Astrocyte (in vitro differentiated cells and primary cell): ENCODE measurements at places on chromosomes 12 and 14. TPM values are rescaled to one million over a fixed set of nuclear protein-coding genes. Genes with fewer than 3 reads are reported as not detected.
A peak's percentile ranks its signal among the peaks of the same experiment; 100 is the strongest.

DNA sequence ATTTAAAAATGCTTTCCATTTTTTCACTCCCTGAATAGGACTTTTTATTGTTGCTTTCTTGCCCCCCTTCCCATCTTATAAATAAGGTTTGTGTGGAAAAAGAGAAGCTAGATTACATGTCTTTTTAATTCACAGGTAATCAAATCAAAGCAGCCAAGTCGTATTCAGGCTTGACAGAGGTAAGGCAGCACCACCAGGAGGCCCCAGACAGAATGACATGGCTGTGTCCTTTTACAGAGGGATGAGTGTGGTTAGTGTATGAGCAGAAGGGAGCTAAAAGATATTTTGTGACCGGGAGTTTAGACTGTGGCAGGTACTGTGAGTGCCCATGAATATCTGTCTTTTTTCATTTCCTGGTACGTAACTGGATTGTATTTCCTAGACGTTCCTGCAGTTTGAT is 596.1 kb downstream of the ETNK1 start:
- no peaks in the 10 kb centered on the region for H3K4me1 ChIP-seq
- H3K27ac ChIP-seq: no peak overlapping the region
- no peaks in the 10 kb centered on the region for H3K36me3 ChIP-seq
- DNase-seq: no peak
- H3K27me3 ChIP-seq: no peaks in the 10 kb centered on the region

GRCh38 chr12:67747869-67748742 is 99.6 kb downstream of the DYRK2 start:
- H3K4me1 ChIP-seq: peaks cover 17% of the 10 kb centered on the region
- H3K4me3 ChIP-seq: no peak overlapping the region
- no peaks in the 10 kb centered on the region for H3K27me3 ChIP-seq

CPNE6 gene
- total RNA-seq: not detected in 2 replicates

DNA sequence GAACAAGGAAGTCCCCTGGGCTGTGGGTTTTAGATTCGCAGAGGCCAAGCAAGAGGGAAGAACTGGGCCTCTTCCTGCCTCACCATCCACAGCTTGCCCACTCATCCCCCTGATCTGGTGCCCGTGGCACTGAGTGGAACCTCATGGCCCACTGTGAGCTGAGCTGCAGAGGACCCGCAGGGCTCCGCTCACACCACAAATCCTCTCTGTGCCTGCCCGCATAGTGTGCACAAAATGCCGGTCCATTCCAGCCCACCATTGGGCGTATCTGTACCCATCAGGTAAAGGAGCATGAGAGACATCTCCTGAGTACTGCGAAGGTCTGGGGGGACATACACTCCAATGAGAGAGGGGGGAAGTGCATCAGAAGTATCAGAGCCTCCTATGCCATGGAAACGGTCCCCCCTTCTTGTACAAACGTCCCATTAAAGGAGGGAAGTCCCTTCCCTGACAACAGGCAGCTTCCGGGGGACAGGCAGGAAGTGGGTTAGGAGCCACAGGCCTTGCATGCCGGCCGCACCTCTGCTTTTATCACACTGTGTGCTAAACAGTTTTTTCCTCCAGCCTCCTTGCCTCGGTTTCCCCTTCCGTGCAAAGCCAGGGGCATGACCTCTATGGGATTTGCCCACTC is 309.4 kb upstream of the DIO3 start:
- no peaks in the 10 kb centered on the region for H3K4me1 ChIP-seq
- H3K27ac ChIP-seq: no peak overlapping the region
- DNase-seq: no peak
- no peak overlapping the region for H3K4me3 ChIP-seq

DNA sequence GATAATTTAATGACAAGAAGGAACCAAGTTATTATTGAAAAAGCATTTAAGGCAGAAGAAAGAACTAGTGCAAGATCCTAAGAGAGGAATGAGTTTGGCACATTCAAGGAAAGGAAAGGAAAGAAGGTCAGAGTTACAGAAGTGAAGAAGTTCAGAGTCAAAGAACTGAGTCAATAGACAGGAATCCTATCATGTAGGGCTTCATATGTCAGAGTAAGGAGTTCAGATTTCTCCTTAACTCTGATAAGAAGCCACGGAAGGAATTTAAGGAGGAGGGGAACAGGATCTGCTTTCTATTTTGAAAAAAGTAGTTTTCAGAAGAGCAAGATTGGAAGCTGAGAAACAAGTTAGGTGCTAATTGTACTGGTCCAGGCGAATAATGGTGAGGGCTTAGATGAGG is 223.1 kb upstream of the FOXN3 start:
- no peaks in the 10 kb centered on the region for H3K27me3 ChIP-seq
- no peak overlapping the region for H3K4me3 ChIP-seq
- no peaks in the 10 kb centered on the region for H3K4me1 ChIP-seq
- DNase-seq: peak; percentile 69
- no peak overlapping the region for H3K27ac ChIP-seq
- no peaks in the 10 kb centered on the region for H3K36me3 ChIP-seq

GRCh38 chr14:85811340-85811739 is 281.4 kb downstream of the FLRT2 start:
- H3K27me3 ChIP-seq: no peaks in the 10 kb centered on the region
- no peak overlapping the region for H3K4me3 ChIP-seq
- H3K27ac ChIP-seq: no peak overlapping the region

GRCh38 chr12:131636940-131637750 is 73.7 kb upstream of the SFSWAP start:
- no peaks in the 10 kb centered on the region for H3K4me1 ChIP-seq
- H3K36me3 ChIP-seq: no peaks in the 10 kb centered on the region
- H3K4me3 ChIP-seq: no peak overlapping the region
- no peak for DNase-seq
- H3K27ac ChIP-seq: no peak overlapping the region

DNA sequence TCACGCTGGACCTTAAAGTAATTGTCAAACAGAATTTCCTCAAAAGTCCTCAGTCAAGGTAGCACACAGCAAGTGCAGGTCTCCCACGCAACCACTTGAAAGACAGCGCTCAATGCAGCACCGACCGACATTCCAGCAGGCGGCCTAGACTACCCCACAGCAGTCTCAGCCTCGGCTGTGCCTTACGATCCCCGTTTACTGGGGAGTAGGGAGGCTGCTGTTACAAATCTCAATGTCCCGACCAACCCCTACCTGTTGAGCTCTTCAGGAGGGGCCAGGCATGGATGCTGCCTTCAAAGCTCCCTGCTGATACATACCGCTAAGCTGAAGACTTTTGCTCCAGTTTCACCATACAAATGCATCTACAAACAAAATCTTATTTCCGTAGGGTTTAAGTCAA is 21.8 kb downstream of the VPS37B start:
- H3K27ac ChIP-seq: no peak overlapping the region
- H3K27me3 ChIP-seq: no peaks in the 10 kb centered on the region
- peaks cover 8% of the 10 kb centered on the region for H3K36me3 ChIP-seq
- H3K4me1 ChIP-seq: peaks cover 39% of the 10 kb centered on the region
- H3K4me3 ChIP-seq: no peak overlapping the region

- peaks cover 16% of the 10 kb centered on the region for H3K27me3 ChIP-seq
- no peaks in the 10 kb centered on the region for H3K36me3 ChIP-seq
- H3K4me1 ChIP-seq: no peaks in the 10 kb centered on the region
- no peak overlapping the region for H3K27ac ChIP-seq
- H3K4me3 ChIP-seq: no peak overlapping the region
Observed at GRCh38 chr14:74389980-74390379, 36.0 kb downstream of the SYNDIG1L start.

DNA sequence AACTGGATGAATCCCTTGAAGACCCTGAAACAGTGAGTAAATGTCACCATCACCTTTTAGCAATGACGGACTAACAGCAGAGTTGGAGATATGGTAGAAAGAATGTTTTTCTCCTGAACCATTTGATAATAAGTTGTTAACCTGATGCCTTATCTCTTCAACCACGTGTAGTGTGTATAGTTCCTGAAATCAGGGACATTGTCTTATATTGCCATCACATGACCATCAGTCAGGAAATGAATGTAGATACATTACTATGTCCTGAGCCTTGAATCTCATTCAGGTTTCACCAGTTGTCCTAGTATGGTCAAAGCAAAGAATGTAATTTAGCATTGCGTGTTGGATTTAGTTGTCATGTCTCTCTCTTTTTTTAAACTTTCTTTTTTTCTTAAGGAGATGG is 15.7 kb downstream of the ATP6V0A2 start:
- DNase-seq: no peak
- no peaks in the 10 kb centered on the region for H3K27me3 ChIP-seq
- H3K4me3 ChIP-seq: no peak overlapping the region
- H3K4me1 ChIP-seq: no peaks in the 10 kb centered on the region
- peaks cover 25% of the 10 kb centered on the region for H3K36me3 ChIP-seq

GRCh38 chr12:88958946-88959345 is 378.7 kb upstream of the KITLG start:
- no peaks in the 10 kb centered on the region for H3K27me3 ChIP-seq
- peaks cover 6% of the 10 kb centered on the region for H3K4me1 ChIP-seq
- no peak overlapping the region for H3K27ac ChIP-seq
- H3K4me3 ChIP-seq: no peak overlapping the region
- no peaks in the 10 kb centered on the region for H3K36me3 ChIP-seq

DNA sequence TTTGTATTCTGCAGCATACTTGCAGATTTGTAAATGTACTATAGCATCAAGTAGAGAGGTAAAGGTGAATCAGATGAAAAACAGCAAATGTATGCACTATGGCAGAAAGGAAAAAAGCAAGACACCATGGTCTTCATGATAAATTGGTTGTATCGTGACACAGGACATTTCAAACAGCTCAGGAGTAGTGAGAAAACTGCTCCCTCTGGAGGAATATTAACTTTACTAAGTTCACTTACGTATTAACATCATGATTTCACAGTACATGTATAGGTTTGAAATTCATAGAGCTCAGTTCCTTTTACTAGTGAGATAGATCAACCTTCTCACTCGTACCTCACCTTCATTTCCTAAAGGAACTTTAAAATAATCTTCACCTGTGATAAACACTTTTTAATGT is 6.5 kb downstream of the MBIP start:
- no peak overlapping the region for H3K4me3 ChIP-seq
- no peaks in the 10 kb centered on the region for H3K27me3 ChIP-seq
- H3K4me1 ChIP-seq: peaks cover 10% of the 10 kb centered on the region
- H3K36me3 ChIP-seq: peaks cover 17% of the 10 kb centered on the region
- no peak for DNase-seq

DNA sequence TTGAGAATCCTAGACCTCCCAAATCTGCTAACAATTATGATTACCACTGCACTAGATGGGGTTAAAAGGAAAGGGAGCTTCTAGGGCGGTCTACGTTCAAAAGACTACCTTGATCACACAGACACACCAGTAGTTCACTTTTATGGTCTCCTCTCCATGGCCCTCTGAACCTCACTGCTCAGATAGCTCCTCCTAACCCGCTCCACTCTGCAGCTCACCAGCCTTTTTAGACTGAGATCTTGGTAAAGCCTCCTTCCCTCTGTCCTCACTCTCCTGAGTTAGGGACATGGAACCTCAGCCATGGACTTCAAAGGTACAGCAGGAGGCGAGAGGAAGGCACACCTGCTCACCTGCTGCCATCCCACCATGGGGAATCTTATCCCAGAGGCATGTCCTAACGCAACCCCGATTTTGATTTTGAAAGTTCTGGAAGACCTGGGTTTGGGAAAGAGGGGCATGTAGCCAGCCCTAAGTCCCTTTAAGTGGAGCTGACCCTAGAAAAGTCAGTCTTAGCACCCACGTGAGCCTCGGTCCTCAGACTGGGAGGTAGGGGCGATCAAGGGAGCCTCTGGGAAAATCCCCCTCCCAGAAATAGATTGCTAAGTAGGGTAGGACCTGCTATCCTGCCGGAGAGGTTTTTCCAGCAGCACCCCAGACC is 1.3 kb downstream of the ZNF219 start:
- H3K27me3 ChIP-seq: peaks cover 8% of the 10 kb centered on the region
- H3K27ac ChIP-seq: no peak overlapping the region
- DNase-seq: no peak
- peaks cover 15% of the 10 kb centered on the region for H3K4me1 ChIP-seq

- no peaks in the 10 kb centered on the region for H3K27me3 ChIP-seq
- H3K4me3 ChIP-seq: no peak overlapping the region
- DNase-seq: peak; percentile 52
- H3K27ac ChIP-seq: no peak overlapping the region
- H3K36me3 ChIP-seq: no peaks in the 10 kb centered on the region
Observed at GRCh38 chr12:75553398-75553797, 42.0 kb upstream of the KRR1 start.

CARMIL3 gene
- 0.34 and 0.38 TPM in 2 replicates for total RNA-seq

ENDOU gene
- not detected in 2 replicates for total RNA-seq

DNA sequence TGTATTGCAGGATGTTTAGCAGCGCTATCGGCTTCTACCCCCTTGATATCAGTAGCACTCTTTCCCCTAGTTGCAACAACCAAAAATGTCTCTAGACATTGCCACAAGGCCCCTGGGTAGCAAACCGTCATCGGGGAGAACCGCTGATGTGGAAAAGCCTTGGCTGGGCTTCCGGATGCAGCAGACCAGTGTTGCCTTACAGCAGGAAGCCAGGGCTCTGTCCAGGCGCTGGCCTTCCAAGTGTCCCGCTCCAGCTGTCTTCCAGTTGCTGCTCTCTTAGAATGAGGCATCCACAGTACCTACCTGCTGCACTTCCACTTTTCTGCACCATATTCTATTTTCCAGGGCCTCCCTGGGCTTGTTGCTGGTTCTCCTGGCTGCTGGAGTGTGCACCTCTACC is 22.6 kb upstream of the SLC10A1 start:
- no peak overlapping the region for H3K27ac ChIP-seq
- no peak overlapping the region for H3K4me3 ChIP-seq
- H3K4me1 ChIP-seq: no peaks in the 10 kb centered on the region
- H3K27me3 ChIP-seq: peaks cover 4% of the 10 kb centered on the region
- H3K36me3 ChIP-seq: no peaks in the 10 kb centered on the region

- H3K36me3 ChIP-seq: no peaks in the 10 kb centered on the region
- no peak overlapping the region for H3K27ac ChIP-seq
- no peaks in the 10 kb centered on the region for H3K27me3 ChIP-seq
- H3K4me1 ChIP-seq: peaks cover 22% of the 10 kb centered on the region
Observed at GRCh38 chr12:124592481-124593160, 25.2 kb upstream of the NCOR2 start.

GRCh38 chr12:24307153-24307552 is 357.7 kb upstream of the SOX5 start:
- no peaks in the 10 kb centered on the region for H3K36me3 ChIP-seq
- no peak for DNase-seq
- no peak overlapping the region for H3K4me3 ChIP-seq
- H3K4me1 ChIP-seq: no peaks in the 10 kb centered on the region

- no peak for DNase-seq
- no peaks in the 10 kb centered on the region for H3K27me3 ChIP-seq
- no peak overlapping the region for H3K27ac ChIP-seq
- H3K36me3 ChIP-seq: no peaks in the 10 kb centered on the region
- H3K4me1 ChIP-seq: peaks cover 8% of the 10 kb centered on the region
Observed at GRCh38 chr12:25794571-25794970, 163.9 kb upstream of the RASSF8 start.

FITM1 gene
- 0.25 TPM in 1 of 2 replicates, not detected in the other for total RNA-seq

ABHD4 gene
- total RNA-seq: 46.9 and 52.4 TPM in 2 replicates

DNA sequence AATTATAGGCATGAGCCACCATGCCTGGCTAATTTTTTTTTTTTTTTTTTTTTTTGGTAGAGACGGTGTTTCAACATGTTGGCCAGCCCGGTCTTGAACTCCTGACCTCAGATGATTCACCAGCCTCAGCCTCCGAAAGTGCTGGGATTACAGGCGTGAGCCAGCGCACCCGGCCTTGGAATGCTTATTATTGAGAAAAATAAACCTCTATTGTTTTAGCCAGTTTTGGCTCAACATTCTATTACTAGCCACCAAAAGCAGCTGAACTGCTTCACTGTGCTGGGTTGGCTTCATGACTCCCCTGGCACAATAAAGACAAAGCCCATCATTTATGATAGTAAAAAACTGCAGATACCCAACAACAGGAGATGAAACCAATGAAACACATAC is 93.5 kb upstream of the CEP83 start:
- H3K27ac ChIP-seq: no peak overlapping the region
- DNase-seq: peak; percentile 78
- H3K4me3 ChIP-seq: no peak overlapping the region

WNT5B gene
- 110 TPM in 2 replicates for total RNA-seq

- no peaks in the 10 kb centered on the region for H3K36me3 ChIP-seq
- no peak overlapping the region for H3K4me3 ChIP-seq
- peak overlapping the region; percentile 74 for H3K27ac ChIP-seq
- peaks cover 20% of the 10 kb centered on the region for H3K4me1 ChIP-seq
- no peaks in the 10 kb centered on the region for H3K27me3 ChIP-seq
Observed at GRCh38 chr12:2998789-2999264, 39.6 kb downstream of the TEAD4 start.
